ENCODE measurements at places on chromosomes 4 and X.
A peak's percentile ranks its signal among the peaks of the same experiment; 100 is the strongest.

DNA sequence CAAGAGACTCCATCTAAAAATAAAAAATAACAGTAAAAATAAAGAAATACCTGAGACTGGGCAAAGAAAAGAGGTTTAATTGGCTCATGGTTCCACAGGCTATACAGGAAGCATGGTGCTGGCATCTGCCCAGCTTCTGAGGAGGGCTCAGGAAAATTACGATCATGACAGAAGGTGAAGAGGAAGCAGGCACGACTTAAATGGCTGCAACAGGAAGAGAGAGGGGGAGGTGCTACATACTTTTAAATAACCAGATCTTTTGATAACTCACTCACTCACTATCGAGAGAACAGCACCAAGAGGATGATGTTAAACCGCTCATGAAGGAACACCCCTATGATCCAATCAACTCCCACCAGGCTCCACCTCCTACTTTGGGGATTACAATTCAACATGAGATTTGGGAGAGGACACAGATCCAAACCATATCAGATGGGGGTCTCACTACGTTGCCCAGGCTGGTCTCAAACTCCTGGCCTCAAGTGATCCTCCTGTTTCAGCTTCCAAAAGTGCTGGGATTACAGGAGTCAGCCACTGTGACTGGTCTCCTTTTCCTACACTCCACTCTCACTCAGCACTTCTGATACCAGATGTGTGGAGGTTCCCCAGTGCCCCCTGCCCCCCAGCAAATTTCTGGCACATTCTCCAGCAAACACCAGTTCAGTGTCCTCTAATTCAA is 11.9 kb upstream of the ZNF157 start:
- DNase-seq: no peak

GRCh38 chr4:185600801-185601434 is 65.6 kb upstream of the PDLIM3 start:
- no peak for DNase-seq

GRCh38 chrX:32084757-32085156 is 1012.9 kb upstream of the FTHL17 start:
- DNase-seq: no peak

- no peak for DNase-seq
These were observed 626.3 kb upstream of the INTU start for GRCh38 chr4:127006446-127006877.

- DNase-seq: no peak
These were observed 529.1 kb upstream of the INTU start for GRCh38 chr4:127103681-127104115.

- DNase-seq: no peak
These were observed 581.7 kb downstream of the KCNIP4 start for GRCh38 chr4:21366840-21367239.

GRCh38 chr4:9762823-9763475 is 18.5 kb upstream of the DRD5 start:
- DNase-seq: no peak

DNA sequence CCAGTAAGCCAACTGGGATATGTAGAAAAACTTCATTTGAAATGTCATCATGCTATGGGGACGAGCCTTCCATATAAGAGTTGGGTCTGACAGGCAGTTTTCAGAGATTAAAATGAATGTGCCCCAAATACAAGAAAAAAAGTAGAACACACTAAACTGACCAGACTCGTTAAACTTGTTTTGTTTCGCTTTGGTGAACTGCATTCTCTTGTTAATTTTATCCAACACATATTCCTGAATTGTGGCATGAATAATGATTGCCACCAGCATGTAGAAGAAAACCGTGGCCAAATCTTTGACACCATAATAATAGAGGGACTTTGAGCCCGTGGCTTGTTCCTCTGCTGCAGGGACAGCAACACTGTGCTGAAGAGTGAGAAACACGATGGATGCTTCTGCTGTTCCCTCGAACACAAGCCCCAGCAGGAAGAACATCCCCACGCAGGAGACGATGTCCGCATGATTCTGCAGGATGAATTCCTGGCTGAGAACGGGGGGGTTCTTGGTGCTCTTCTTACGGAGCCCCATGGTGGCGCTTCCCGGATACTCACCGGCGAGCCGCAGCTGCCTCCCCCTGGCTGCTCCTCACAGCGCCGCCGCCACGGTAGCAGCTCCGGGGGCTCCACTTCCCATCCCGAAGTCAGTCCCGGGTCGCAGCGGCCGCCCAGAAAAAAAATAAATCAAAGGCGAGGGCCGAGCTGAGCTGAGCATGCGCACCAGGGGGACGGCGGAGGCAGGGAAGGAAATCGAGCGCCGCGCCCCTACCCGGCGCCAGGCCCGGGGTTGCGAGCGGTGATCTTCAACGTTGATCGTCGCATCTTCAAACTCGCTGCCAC is at the start of gene TRAM1L1:
TRAM1L1 (minus strand) TSS at position 711 of the 836 bp plus-strand sequence; CDS start at position 528, 183 bp downstream.
- DNase-seq: no peak

DNA sequence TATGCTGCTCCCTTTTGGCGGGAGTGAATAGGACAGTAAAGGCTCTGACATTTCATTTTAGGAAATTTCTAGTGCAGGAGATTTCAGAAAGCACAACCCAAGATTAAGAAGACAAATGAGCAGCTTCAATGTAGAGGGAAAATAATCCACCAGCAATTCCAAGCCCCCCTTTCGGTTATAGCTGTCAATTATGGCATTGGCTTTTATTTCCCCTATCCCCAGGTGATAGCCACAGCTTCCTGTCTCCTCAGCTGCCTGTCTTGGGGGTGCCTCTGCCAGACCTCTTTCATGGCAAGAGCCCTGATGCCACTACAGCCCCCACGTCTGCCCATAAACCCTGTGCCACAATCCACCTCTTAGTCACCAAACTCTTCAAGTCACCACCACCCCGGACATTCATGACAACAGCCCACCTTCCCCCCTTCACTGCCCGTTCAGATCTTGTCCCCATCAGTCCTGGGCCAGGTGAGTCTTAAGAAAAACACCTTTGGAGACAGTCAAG is 48.4 kb upstream of the CLNK start:
- no peak for DNase-seq

DNA sequence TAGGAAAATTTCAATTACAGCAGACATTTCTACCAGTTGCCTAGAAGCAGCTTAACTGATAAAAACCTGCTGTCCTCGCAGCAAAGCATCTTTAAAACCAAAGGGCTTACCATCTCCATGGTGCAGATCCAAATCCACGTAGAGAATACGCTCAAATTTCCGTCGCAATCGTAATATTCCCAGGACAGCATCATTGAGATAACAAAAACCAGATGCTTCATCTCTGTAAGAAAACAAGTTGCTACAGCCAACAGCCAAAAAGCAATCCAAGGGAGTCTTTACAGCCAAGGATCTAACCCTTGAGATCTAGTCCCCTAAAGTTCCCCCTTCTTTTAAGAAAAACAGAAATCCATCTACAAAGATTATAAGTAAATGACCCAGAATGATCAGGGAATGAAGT is 77.6 kb downstream of the HDAC8 start:
- DNase-seq: no peak

DNA sequence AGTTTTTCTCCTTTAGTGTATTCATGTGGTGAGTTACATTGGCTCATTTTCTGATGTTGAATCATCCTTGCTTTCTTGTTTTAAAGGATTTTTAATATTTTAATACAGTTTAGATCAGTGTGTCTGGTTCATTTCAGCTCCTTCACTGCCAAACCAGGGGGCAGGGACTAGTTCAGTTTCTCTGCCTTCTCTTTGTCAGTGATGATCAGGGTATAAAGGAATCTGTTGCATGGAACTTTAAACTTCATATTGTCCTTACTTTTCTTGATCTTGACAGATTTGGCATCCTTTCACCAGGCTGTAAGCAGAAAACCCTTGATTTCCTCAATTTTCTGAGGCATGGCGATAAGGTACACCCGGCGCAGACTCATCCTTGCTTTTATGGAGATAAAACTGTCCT is 149.4 kb downstream of the KDR start:
- DNase-seq: no peak

DNA sequence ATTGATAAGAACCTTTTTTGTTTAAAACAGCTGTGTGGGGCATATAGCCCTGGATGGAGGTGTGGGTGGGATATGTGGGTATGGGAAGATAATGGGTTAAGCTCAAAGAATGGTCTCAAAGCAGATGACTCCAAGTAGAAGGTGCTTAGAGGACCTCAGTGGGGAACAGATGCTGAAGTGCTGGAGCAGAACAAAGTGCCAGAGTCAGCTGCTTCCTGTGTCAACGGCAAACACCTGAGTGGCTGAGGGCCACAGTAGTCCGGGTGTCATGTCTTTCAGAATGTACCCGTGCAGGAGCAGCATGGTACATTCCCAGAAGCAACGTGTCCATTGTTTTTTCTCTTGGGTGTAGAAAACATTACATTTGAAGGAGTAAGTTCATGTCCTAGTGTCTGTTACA is 210.6 kb downstream of the CCNG2 start:
- DNase-seq: no peak

- DNase-seq: no peak
These were observed 2.9 kb downstream of the ADRA2C start for GRCh38 chr4:3768842-3769641.

DNA sequence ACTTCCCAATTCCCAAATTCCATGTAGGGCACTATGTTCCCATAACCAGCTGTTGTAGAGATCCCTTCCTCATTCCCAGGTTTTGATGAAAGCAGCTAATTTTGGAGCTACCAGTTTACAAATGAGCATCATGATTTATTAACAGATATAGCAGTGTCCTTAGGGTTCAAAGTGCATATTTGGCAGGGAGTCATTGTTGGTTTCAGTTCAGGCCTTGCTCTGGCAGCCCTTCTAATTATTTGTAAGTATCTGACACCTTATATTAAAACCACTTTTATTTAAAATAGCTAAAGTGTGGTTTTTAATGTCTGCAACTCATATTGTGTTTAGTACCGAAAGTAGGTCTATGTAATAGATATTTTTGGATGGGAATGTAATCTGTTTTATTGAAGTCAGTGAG is 518.5 kb downstream of the TLL1 start:
- no peak for DNase-seq

GRCh38 chr4:121277194-121278105 is 103.4 kb downstream of the QRFPR start:
- no peak for DNase-seq

GRCh38 chr4:64713256-64713840 is 304.1 kb upstream of the TECRL start:
- no peak for DNase-seq

GRCh38 chrX:49101629-49101984 is 21.9 kb upstream of the WDR45 start:
- DNase-seq: no peak

DNA sequence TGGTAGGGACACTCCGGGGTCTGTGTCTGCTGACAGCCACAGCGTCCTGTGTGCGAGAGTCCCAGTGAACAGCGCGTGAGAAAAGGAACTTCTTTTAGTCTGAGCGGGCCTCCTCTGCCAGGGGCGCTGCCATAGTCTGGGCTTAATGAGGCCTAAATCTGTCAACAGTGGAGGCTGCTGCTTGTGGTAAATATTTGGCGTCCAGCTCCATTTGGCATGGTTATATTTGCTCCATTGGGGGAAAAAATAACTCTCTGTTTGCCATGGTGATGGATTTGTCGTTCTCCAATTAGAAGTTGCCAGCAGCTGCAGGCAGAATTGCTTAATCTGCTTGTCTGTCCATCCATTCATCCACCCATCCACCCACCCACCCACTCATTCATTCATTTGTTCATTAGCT is 71.4 kb upstream of the PSAPL1 start:
- DNase-seq: no peak

- peak; percentile 17 for DNase-seq
These were observed 6.5 kb downstream of the ZNF185 start for GRCh38 chrX:152904151-152905080.

GRCh38 chr4:25925486-25926201 is 11.6 kb downstream of the SMIM20 start:
- no peak for DNase-seq

GRCh38 chr4:165288639-165289422 is 38.6 kb upstream of the MSMO1 start:
- no peak for DNase-seq

- no peak for DNase-seq
These were observed 108.3 kb downstream of the TBC1D19 start for GRCh38 chr4:26692014-26692726.

DNA sequence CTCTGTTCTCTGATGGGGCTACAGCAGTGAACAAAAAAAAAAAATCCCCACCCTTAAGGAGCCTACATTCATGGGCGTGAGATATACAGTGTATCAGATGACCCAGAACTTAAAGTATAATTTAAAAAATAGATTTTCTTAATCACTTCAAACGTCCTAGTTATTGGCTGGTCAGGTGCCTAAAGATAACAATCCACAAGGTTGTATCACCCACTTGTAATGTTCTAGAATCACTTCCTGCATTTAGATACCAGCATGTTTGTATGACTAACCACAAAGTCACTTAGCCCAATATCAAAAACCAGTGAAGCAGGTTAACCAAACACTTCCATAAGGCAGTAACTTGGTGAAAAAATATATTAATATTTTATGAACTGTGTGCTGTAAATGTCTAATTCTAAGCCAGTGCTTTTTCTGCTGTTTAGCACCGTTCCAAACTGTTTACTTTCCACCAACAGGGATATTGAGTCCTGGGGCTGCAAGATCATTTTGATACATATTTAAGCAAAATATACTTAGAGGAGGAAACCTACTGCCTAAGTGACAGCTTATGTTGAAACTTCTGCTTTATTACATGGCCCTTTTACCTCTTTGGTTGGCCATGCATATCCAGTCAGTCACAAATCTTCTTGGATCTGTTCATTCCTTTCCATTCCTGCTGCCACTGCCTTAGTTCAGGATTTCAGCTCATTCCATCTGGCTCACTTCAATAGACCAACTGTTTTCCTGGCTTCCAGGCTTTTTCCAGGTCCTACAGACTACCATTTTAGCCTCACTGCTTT is 43.3 kb downstream of the CD40LG start:
- no peak for DNase-seq

DNA sequence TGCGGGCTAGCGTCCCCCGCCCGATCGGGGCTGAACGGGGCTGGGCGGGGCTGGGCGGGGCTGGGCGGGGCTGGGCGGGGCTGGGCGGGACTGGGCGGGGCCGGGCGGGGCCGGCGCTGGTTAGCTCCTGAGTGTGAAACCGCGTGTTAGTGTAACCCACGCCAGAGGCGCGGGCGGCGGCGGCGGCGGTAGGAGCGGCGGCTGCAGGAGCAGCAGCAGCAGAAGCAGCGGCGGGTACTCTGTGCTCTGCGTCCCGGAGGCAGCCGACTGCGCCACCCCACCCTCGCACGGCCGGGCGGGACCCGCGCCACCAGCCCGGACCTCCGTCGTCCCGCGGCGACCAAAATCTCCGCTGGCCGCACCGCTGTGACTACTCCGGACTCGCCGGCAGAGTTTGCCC is 128.1 kb downstream of the LAS1L start:
- peak; percentile 4 for DNase-seq

GRCh38 chr4:33650036-33650435 is 2594.3 kb downstream of the ARAP2 start:
- no peak for DNase-seq

- DNase-seq: no peak
These were observed 52.4 kb downstream of the AFF2 start for GRCh38 chrX:148552775-148553174.

GRCh38 chrX:154695911-154696675 is 42.7 kb upstream of the CTAG2 start:
- DNase-seq: no peak

GRCh38 chr4:110905367-110905766 is 282.5 kb upstream of the PITX2 start:
- DNase-seq: no peak

GRCh38 chr4:101067383-101067782 is 279.9 kb downstream of the PPP3CA start:
- DNase-seq: no peak
